Mucosa of gallbladder (tissue), 1 donor: ENCODE measurements at places on chromosomes 7 and 10. TPM values are rescaled to one million over a fixed set of nuclear protein-coding genes. Genes with fewer than 3 reads are reported as not detected.

GRCh38 chr10:23413629-23414089, 25.2 kb upstream of the OTUD1 start:
- no peak for DNase-seq

The GIMAP7 gene
- total RNA-seq = 16.9 TPM

GRCh38 chr7:134910214-134910890, 76.0 kb upstream of the AGBL3 start:
- peak; percentile 87 for DNase-seq

DNA sequence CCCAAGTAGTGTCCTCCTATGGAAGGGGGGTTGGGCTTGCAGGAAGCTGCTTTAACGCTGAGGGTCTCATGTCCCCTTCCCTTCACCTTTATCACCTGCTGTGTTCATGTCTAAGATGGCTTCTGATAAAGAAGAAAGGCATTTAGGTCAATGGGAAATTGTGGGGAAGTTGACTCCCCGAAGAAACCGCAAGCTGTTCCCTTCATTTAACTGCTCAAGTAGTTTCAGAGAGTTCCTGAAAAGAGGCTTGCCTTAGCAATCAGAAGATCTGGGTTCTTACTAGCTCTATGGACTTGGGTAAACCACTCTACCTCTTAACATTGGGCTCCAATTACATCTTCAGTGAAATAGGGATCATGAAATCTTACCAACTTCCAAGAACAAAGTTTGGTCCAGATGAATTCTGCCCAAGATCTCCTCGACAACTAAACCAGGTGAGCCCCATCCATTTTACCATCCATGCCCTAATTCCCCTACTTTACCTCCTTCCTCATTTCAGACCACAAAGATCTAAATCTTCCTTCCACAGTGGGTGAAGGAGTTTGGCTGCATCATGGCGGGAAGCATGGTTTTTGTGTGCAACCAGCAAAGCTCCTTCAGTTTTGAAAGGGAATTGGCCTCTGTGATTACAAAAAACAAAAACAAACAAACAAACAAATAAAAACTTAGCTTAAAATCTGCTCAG, 30.4 kb upstream of the UCN3 start:
- no peak for DNase-seq

- DNase-seq = no peak
Observed at GRCh38 chr7:35249537-35249907, 4.4 kb downstream of the TBX20 start.

The LRRN3 gene
- total RNA-seq = 0.81 TPM

DNA sequence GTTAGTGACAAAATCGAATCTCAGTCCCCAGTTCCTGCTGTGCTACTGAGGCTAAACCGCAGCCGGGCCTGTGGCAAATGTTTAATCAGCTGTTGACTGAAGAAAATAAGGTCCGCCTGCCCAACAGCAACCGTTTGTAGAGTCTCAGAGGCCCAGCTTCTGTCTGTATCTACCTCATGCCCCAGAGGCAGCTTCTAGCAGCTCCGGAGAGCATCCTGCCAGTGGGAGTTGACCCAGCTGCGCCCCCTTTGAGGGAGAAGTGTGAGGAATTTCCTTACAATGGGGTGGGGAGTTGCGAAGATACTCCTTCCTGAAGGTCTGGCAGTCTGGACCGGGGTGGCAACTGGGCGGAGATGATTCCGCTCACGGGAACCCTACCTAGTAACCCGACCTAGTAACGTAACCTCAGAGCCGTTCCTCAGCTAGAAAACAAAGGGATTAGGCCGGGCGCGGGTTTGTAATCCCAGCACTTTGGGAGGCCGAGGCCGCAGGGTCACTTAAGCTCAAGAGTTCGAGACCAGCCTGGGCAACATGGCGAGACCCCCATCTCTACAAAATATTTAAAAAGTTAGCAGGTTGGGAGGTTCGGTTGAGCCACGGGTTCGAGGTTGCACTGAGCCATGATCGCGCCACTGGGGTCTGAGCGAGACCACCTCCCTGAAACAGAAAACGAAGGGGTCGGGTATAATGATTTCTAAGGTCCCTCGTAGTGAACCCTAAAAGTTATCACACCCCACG, 846 bp upstream of the ZNF775 start:
- peak; percentile 63 for DNase-seq

DNA sequence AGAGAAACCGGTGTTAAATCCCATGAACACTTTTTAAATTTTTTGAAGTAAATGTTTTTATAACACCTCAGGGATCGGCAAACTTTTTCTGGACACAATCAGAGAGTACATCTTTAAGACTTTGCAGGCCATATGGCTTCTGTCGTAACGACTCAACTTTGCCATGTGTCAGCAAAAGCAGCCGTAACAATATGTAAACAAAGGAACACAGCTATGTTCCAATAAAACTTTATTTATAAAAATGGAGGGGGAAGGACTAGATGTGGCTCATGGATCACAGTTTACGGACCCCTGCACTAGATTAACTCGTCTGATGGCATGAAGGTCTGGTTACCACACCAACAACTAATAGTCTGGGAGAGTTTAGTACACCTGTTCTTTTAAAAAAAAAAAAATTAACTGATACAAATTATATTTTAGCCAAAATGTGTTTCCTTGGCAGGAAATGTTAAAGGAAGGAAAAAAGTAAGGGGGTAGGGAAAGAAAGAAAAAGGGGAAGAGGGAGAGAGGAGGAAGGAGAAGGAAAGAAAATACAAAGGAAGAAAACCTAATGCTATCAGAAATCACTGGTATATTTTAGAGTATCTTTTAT, 50.2 kb downstream of the ABI1 start:
- DNase-seq = no peak

GRCh38 chr7:113698556-113699220, 220.1 kb downstream of the PPP1R3A start:
- no peak for DNase-seq

DNA sequence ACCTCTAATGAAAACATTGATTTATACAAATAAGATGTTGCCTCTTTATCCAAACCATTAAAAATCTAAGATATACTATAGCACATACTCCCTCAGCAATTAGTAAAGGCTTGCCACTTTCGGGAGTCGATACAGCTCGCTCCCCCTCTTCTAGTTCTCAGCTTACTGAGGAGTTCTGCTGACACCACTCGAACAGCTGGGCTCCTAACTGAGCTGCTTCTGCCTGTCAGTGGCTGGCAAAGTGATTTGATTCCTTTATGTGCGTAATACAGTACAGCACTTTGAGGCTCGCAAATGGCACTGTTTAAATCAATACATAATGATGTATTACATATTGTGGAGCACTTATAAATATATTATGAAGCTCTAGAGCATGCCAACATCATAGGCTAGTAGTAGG, 241.8 kb downstream of the CREB5 start:
- DNase-seq = no peak

- peak; percentile 12 for DNase-seq
Observed at GRCh38 chr10:89332123-89332633, 4.4 kb downstream of the IFIT3 start.

- no peak for DNase-seq
Observed at GRCh38 chr10:16843252-16843870, 26.1 kb upstream of the RSU1 start.

The CRHR2 gene
- 0.12 TPM for total RNA-seq

The TSC22D4 gene
- 78.2 TPM for total RNA-seq

- DNase-seq = no peak
Observed at GRCh38 chr7:157604661-157605381, 268.0 kb downstream of the DNAJB6 start.

- no peak for DNase-seq
Observed at GRCh38 chr7:25894002-25894901, 257.7 kb upstream of the NFE2L3 start.

DNA sequence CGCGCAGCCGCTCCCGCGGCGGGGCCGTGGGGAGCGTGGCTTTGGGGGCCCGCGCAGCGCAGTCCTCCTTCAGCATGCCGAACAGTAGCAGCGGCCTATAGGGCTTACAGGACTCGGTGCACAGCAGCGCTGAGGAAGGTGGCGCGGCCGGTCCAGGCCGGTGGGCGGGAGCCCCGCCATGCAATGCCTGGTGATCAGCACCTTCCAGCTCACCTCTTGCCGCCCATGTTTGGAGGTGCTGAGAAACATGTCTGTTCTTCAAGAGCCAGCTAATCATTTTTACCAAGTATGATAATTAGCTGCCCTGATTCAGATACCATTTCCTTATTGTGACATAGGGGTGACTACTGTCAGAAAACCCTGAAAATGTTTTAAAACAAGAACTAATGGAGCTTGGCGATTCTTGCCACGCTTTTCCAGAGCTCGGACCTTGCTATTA, 33.5 kb upstream of the SFTPD start:
- DNase-seq = no peak

The CTAGE4 gene
- total RNA-seq = 7.5 TPM

The CYP3A5 gene
- 223 TPM for total RNA-seq

DNA sequence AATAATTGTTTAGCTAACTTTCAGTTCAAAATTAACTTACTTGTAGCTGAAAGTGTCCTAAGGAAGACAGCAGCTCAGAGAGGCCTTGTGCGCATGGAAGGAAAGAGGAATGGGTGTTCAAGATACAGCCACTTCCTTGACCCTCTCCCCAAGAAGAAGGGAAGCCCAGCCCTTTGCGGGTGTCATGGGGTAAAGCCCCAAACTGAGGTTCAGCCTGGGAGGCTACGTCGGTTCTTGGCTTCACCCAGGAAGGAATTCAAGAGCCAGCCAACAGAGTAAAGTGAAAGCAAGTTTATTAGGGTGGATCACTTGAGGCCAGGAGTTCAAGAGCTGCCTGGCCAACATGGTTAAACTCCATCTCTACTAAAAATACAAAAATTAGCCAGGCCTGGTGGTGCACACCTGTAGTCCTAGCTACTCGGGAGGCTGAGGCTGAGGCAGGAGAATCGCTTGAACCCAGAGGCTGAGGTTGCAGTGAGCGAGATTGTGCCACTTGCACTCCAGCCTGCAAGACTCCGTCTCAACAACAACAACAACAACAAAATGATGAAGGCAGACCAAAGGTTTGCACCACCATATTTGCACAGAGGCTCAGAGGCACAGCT, 15.9 kb downstream of the GPRIN2 start:
- DNase-seq = no peak

GRCh38 chr7:43584195-43584586, 1.3 kb downstream of the STK17A start:
- DNase-seq = peak; percentile 17

- no peak for DNase-seq
Observed at GRCh38 chr10:74792726-74793125, 33.7 kb upstream of the KAT6B start.

DNA sequence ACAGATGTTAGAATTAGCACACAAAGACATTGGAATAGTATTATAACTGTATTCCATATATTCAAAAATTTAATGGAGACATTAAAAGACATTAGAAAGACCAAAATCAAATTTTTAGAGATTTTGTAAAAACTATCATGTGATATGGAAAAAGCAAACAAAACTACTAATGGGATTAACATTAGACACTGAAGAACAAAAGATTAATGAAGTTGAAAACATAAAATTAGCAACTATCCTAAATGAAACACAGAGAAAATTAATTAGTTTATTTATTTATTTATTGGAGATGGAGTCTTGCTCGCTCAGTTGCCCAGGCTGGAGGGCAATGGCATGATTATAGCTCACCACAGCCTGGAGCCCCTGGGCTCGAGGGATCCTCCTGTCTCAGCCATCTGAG, 158.8 kb downstream of the DOCK4 start:
- DNase-seq = no peak

DNA sequence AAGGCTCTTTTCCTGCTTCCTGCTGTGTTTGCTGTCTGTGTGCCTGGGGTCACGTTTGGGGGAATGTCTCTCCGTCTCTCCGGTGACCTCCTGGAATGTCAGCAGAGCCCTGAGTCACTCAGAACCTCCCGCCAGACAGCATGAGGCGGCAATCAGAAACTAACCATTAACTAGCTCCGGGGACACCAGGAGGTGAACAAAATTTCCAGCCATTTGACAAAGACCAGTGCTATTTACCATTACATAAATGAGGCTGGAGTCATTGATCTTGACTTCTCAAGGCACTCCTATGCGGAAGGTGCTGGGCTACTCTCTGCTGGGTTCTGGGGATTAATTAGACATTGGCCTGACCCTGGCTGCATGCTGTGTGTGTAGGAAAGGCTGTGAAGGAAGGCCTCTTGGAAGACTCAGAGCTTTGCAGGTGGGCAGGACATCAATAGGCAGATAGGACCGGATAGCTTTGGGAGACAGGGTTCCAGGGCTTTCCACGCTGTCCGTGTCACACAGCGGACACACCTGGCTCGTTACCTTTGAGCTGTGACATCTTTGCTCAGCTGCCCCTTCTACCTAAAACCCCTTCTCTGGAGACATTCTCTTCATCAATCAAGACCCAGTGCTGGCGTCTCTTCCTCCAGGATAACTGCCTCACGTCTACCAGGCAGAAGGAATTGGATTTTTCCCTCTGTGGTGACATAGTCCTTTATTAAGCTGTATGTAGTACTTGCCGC, 77.0 kb downstream of the PFKFB3 start:
- DNase-seq = peak; percentile 88

- no peak for DNase-seq
Observed at GRCh38 chr10:59562126-59562525, 147.5 kb downstream of the SLC16A9 start.

GRCh38 chr10:75987616-75988015, 556.2 kb downstream of the LRMDA start:
- DNase-seq = no peak

- DNase-seq = no peak
Observed at GRCh38 chr7:2051707-2052656, 180.8 kb downstream of the MAD1L1 start.

- no peak for DNase-seq
Observed at GRCh38 chr10:22345301-22346095, at the start of gene SPAG6. Gene SPAG6 (plus strand): TSS chr10:22345496. CDS start chr10:22345612, 116 bp downstream.

The TMEM26 gene
- 0.55 TPM for total RNA-seq

DNA sequence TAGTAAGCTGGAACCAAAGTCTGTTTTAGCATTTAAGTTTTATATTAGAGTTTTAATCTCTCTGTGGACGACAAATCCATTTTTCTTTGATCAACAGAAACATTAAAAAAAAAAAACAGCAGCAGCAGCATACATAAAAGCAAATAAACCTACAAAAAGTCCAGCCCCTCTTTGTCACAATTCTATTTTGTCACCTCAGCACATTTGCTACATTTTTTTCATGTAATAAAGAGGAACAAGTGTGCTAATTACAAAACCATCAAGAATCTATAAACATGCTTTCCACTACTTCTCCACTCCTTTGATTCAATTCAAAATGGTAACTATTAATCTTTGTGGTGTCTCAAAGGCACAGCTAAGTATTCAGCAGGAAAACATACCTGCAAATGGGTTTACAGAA, 259.8 kb upstream of the GNAI1 start:
- no peak for DNase-seq

GRCh38 chr10:100642295-100642994, 102.9 kb upstream of the PAX2 start:
- no peak for DNase-seq

DNA sequence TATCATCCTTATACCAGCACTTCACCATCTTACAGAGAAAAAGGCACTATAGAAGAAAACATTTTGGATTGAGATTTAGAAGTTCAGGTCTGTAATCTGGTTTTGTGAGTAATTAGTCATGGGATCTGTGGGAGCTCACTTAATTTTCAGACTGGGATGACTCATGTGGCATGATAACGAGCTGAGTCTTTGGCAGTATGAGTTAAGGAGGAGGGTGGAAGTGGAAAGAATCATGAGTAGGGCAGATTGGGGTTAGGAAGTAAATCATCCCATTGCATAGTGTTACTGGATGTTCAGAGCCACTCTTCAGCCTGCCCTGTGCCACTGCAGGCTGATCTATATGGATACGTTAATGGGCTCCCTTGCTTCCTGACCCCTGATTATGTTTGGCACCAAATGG, 64.9 kb downstream of the ZNF92 start:
- DNase-seq = no peak

- DNase-seq = no peak
Observed at GRCh38 chr10:61766927-61767326, 104.2 kb downstream of the CABCOCO1 start.

The CDH23 gene
- 5.1 TPM for total RNA-seq

- DNase-seq = no peak
Observed at GRCh38 chr7:90825779-90826178, 229.7 kb downstream of the CDK14 start.
